AG09309 (cell line): ENCODE measurements at places on chromosomes 1 and 21.

- DNase-seq = peak; percentile 3
Measured at GRCh38 chr1:119742202-119742601, 26.5 kb downstream of the HMGCS2 start.

DNA sequence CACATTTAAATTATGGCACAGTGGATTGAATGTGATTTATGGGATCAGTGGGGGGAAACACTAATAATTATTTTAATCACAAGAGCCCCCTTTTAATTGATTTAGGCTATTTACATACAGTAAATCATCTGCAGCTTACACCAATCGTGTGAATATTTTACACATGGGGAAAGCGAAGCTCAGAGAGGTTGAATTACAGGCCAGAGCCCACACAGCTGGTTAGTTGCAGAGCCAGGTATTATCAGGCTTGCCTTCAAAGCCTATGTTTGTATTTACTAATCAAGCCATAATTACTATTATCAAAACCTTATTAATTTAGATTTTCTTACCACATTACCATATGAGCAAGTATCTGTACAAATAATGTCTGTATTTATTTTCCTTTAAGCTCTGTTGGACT, 749 bp downstream of the SDCCAG8 start:
- DNase-seq = no peak

DNA sequence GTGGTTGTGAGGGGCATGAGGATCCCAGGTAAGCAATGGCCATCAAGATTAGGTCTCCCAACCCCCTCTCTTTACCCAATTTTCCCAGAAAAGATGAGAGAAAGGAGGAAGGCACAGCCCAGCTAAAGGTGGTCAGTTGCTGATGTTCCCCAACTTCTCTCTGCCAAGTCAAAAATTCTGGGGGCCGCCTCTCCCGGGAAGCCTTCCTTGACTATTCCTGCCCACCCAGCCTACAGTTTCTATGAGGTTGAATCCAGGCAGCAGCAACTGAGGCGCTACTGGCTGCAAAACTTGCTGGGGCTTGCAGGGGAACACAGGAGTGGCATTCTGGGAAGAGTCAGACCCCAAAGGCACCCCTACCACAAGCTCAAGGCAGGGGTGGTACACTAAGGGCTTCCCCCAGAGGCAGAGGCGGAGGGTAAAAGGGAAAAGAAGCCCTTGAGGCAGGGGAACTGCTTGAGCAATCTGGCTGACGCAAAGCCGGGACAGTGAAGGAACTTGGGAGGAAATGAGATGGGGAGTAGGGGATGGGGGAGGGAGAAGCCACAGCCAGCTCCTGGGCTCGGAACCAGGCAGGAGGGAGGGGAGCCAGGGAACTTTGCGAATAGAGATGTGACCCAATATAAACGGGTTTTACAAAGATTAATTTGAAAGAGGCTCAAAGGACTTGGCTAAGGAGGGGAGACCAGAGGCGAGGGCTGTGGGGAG, 31.2 kb downstream of the SDC3 start:
- peak; percentile 56 for DNase-seq

DNA sequence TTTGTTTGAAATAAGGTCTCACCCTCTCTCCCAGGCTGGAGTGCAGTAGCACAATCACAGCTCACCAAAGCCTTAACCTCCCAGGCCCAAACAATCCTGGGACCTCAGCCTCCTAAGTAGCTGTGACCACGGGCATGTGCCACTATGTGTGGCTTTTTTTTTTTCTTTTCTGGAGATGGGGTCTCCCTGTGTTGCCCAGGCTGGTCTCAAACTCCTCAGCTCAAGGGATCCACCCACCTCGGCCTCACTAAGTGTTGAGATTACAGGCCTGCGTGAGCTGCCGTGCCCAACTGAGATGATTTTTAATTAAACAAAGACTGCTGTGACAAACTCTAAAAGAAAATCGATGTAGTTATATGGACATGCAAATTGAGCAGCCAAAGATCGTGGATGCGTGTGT, 768.4 kb upstream of the ADGRL2 start:
- DNase-seq = no peak

DNA sequence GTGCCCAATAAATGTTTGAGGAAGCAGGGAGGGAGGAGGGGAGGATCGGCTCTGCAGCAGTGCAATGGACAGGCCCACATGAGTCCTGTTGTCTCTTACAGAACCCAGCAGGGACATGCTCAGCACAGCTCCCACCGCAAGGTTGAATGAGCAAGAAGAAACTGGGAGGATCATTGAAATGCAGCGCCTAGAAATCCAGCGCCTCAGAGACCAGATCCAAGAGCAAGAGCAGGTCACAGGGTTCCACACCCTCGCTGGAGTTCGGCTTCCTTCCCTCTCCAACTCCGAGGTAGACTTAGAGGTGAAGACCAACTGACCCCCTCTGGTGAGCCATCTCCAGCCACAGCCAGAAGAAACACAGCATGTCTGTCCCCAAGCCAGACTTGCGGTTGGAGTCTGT, 15.9 kb upstream of the TMEM125 start:
- DNase-seq = no peak

DNA sequence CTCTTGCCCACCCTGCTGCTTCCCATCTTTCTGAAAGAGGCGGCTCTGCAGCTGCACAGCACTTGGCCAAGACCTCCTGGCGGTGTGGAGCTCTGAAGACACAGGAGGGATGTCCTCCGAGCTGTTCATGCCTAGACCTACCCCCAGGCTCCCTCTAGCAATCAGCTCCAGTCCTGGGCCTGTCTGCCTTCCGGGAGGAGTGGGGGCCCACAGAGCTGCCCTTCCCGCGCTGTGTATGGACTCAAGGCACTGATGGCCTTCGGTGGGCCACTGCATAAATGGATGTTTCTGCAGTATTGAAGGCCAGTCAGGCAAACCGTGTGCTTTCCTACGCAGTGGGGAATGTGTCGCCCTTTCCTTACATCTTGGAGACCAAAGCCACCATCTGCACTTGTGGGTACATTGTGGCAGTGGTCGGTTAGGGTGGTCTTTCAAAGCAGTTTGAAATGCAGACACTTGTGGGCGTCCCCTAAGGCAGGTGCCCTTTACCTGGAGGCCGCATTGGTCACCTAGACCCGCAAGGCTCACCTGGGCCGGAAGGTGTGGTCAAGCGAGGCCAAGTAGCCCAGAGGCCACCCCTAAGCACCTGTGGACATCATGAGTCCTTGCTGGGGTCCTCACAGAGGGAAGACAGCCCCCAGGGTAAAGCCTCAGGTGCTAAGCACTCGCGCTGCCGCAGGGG, 912 bp upstream of the PKNOX1 start:
- DNase-seq = no peak

DNA sequence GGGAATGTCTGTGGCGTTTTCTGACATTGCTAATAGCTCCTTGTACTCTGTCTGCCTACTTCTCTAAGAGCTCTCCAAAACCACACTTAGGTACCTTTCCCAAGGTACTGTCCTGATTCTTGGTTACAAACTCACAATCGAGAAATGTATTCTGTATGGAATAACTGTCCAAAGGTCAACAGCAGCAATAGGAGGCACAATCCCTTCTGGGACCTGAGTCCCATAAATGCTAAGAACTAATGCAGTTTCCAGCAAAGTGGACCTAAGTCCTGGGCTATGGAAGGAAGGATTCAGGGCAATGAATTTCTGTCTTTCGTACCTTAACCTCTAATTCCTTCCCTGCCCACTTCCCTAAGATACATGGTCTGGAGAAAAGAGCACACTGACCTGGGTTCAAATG, 59.7 kb downstream of the DMAP1 start:
- no peak for DNase-seq

DNA sequence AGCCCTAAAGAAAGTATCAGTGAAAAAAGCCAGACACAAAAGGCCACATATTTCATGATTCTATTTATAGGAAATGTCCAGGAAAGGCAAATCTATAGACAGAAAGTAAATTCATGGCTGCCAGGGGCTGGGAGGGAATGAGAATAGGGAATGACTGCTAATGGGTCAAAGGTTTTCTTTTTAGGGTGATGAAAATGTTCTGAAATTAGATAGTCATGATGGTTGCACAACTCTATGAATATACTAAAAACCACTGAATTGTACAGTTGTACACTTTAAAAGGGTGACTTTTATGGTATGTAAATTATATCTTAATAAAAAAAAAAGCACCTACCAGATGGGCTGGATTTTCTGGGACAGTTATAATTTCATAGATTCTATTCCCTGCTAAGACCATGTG, 114.8 kb downstream of the CNIH3 start:
- no peak for DNase-seq

GRCh38 chr1:53631622-53632310, 107.2 kb downstream of the GLIS1 start:
- no peak for DNase-seq

- DNase-seq = no peak
Measured at GRCh38 chr1:220708244-220708643, 18.1 kb downstream of the C1orf115 start.

- DNase-seq = no peak
Measured at GRCh38 chr1:211621447-211622198, 42.7 kb upstream of the SLC30A1 start.

DNA sequence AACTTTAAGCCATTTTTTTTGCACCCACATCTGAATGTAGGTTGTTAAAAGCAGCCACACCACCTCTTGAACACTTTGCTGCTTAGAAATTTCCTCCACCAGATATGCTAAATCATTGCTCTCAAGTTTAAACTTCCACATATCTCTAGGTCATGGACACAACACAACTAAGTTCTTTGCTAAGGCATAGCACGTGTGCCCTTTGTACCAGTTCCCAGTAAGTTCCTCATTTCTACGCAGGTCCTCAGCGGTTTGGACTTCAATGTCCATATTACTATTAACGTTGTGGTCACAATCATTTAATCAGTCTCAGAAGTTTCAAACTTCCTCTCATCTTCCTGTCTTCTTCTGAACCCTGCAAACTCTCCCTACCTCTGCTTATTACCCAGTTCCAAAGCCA, 661.6 kb upstream of the PKN2 start:
- no peak for DNase-seq

DNA sequence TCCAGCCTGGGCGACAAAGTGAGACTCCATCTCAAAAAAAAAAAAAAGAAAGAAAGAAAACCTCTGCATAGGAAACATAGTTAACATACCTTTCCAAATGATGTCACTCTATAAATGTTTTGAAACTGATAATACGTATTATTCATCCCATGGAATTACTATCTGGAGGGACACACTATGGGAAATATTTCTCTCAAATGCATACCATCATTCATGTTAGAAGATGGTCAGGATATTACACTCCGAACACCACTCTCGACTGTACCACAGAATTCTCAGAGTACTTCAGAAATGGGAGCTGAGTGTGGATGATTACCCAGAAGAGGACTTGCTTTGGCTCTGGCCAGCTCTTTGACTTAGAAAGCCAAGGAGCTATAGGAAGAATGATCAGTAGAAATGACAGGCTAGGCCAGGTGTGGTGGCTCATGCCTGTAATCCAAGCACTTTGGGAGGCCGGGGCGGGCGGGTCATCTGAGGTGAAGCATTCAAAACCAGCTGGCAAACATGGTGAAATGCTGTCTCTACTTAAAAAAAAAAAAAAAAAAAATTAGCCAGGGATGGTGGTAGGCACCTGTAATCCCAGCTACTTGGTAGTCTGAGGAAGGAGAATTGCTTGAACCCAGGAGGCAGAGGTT, 5.2 kb upstream of the LIN28A start:
- DNase-seq = no peak

DNA sequence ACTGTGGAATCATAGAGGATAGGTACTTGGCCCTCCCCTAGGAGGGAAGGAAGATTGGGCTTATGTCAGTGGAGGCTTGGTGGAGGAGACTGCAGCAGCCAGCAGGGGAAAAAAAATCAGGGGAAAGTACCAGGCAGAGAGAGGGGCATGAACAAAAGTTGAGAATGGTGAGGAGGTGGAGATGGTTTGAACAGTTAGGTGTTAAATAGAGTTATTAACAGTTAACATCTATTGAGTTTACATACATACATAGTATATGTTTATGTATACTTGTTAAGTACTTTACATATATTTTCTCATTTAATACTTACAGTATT, 136.5 kb upstream of the HNRNPU start:
- no peak for DNase-seq

DNA sequence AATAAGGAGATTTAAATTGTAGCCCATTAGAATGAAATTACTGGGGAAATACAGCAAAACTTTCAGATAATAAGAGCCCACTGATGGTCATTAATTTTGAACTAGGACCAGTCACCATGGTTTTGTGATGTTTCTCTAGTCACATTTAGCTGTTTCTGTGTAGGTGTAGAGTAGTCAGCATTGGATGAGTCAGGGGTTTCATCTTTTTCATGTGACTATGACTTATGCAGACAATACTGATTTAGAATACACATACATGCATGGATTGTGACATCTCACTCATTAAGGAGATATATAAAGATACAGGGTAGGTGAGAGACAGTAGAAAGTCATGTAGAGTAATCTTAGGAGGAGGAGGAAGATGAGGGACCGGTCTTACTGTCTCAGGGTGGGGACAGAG, 1192.7 kb downstream of the KCNT2 start:
- no peak for DNase-seq

DNA sequence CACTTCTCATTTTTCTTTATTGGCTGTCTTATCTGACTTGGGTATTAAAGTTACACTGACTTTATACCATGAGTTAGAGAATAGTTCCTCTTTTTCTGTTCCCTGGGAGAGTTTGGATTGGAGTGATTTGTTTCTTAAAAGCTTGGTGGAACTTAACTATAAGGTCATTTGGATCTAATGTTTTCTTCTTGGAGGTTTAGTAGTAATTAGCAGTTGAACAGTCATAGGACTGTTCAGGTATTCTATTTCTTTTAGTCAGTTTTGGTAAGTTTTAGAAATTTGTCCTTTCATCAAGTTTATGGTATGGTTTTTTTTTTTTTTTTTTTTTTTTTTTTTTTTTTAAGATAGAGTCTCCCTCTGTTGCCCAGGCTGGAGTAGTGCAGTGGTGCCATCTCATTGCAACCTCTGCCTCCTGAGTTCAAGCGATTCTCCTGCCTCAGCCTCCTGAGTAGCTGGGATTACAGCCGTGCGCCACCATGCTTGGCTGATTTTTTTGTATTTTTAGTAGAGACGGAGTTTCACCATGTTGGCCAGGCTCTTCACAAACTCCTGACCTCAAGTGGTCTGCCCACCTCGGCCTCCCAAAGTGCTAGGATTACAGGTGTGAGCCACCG, 6.3 kb downstream of the TTC3 start:
- no peak for DNase-seq

GRCh38 chr21:28781602-28782276, 210.9 kb downstream of the LTN1 start:
- no peak for DNase-seq

DNA sequence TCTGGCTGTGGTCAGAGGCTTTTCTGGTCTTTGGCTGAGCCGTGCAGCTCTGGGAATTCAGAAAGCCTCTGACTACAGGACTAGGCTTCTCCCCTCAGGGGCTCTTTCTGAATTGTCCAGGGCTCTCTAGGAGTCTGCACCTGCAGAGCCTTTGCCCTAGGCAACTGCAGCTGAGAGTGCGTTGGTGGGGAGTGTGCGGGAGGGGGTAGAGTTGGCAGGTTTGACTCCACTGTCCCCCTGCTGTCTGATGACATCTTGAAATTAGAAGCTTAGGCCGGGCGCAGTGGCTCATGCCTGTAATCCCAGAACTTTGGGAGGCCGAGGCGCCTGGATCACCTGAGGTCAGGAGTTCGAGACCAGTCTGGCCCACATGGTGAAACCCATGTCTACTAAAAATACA, 32.9 kb downstream of the KIAA1614 start:
- DNase-seq = no peak

GRCh38 chr1:214435867-214436266, 115.5 kb downstream of the PTPN14 start:
- DNase-seq = no peak

- no peak for DNase-seq
Measured at GRCh38 chr1:244758708-244759107, 76.8 kb upstream of the COX20 start.
